ENCODE measurements at places on chromosomes 16 and 17. TPM values are rescaled to one million over a fixed set of nuclear protein-coding genes. Genes with fewer than 3 reads are reported as not detected.
A peak's percentile ranks its signal among the peaks of the same experiment; 100 is the strongest.

Gene TMEM88
- 26.3 TPM for total RNA-seq

GRCh38 chr16:68264128-68265077 is at the start of gene SLC7A6:
Gene SLC7A6, plus strand, starts transcription at chr16:68264526. Its CDS starts 10,201 bp downstream, at chr16:68274727.
- peak within 1 kb of the TSS; percentile 99 for H3K27ac ChIP-seq
- peak within 1 kb of the TSS; percentile 71 for H3K4me3 ChIP-seq
- DNase-seq = no peak
- no peaks in the 10 kb centered on the region for H3K27me3 ChIP-seq
- peaks cover 50% of the 10 kb centered on the region for H3K4me1 ChIP-seq
- H3K36me3 ChIP-seq = peaks cover 8% of the 10 kb centered on the region

GRCh38 chr16:79347277-79347676 is 253.3 kb downstream of the MAF start:
- H3K4me3 ChIP-seq = no peak overlapping the region
- DNase-seq = no peak
- H3K27me3 ChIP-seq = no peaks in the 10 kb centered on the region
- H3K27ac ChIP-seq = no peak overlapping the region
- H3K4me1 ChIP-seq = peaks cover under 1% of the 10 kb centered on the region

DNA sequence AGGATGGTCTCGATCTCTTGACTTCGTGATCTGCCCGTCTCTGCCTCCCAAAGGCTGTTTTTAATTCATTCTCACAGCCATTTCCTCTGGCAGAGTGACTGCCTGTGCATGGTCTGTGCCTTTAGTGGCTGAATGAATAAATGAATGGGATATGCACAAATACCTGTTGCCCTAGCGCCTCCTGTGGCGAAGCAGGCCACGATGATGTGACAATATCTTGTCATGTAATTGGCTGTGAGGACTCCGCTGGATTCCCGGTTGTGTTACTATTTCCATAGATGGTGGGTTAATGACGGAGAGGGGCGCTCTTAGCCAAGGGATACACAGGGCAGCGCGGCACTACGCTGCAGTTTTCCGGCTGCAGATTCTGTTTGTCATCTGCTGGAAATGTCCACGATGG is 26.8 kb upstream of the ENDOV start:
- peaks cover 92% of the 10 kb centered on the region for H3K36me3 ChIP-seq
- H3K27me3 ChIP-seq = no peaks in the 10 kb centered on the region
- no peak overlapping the region for H3K27ac ChIP-seq
- peaks cover 6% of the 10 kb centered on the region for H3K4me1 ChIP-seq
- no peak overlapping the region for H3K4me3 ChIP-seq

DNA sequence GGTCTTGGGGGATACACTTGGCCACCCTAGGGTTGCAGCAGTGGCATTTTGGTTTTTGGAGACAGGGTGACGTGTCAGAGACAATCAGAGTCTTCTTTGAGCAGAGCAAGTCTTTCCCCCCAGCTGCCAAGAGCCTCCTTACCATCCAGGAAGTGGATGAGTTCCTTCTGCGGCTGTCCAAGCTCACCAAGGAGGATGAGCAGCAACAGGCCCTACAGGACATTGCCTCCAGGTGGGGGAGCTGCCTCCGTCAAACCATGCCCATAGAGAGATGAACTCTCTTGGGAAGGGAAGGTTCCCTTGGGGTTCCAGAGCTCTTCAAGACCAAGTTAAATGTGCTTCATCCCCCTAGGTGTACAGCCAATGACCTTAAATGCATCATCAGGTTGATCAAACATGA is 11.3 kb downstream of the LIG3 start:
- H3K36me3 ChIP-seq = no peaks in the 10 kb centered on the region
- H3K4me1 ChIP-seq = peaks cover 1% of the 10 kb centered on the region
- H3K4me3 ChIP-seq = no peak overlapping the region

GRCh38 chr16:87344165-87344930 is 27.2 kb upstream of the C16orf95 start:
- peaks cover 58% of the 10 kb centered on the region for H3K36me3 ChIP-seq
- peaks cover 16% of the 10 kb centered on the region for H3K4me1 ChIP-seq
- H3K4me3 ChIP-seq = no peak overlapping the region
- no peaks in the 10 kb centered on the region for H3K27me3 ChIP-seq
- H3K27ac ChIP-seq = peak overlapping the region; percentile 67

DNA sequence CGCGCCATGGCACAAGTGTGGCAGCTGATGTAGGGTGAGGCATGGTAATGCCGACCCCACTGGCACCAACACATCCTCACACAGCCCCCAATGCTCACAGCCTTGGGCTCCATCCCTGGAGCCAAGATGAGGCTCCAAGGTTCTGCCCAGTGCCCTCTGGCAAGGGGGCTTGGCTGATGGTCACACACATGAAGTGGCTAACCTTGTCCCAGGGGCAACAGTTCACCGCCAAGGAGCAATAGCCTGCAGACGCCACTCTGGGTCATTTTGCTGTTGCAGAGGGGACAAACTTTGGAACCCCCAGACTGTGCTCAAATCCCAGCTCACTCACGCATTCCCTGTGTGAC is 26.8 kb downstream of the TNFRSF13B start:
- H3K27ac ChIP-seq = no peak overlapping the region
- no peak for DNase-seq
- no peak overlapping the region for H3K4me3 ChIP-seq
- H3K4me1 ChIP-seq = no peaks in the 10 kb centered on the region
- no peaks in the 10 kb centered on the region for H3K27me3 ChIP-seq
- H3K36me3 ChIP-seq = no peaks in the 10 kb centered on the region

- H3K4me3 ChIP-seq = no peak overlapping the region
- H3K27ac ChIP-seq = peak overlapping the region; percentile 39
- no peaks in the 10 kb centered on the region for H3K36me3 ChIP-seq
- no peaks in the 10 kb centered on the region for H3K27me3 ChIP-seq
These were observed 10.5 kb upstream of the CLEC18A start for GRCh38 chr16:69940676-69941075.

GRCh38 chr16:52586159-52586558 is 39.2 kb upstream of the TOX3 start:
- DNase-seq = no peak
- no peaks in the 10 kb centered on the region for H3K36me3 ChIP-seq
- no peak overlapping the region for H3K27ac ChIP-seq
- no peaks in the 10 kb centered on the region for H3K4me1 ChIP-seq
- no peak overlapping the region for H3K4me3 ChIP-seq

DNA sequence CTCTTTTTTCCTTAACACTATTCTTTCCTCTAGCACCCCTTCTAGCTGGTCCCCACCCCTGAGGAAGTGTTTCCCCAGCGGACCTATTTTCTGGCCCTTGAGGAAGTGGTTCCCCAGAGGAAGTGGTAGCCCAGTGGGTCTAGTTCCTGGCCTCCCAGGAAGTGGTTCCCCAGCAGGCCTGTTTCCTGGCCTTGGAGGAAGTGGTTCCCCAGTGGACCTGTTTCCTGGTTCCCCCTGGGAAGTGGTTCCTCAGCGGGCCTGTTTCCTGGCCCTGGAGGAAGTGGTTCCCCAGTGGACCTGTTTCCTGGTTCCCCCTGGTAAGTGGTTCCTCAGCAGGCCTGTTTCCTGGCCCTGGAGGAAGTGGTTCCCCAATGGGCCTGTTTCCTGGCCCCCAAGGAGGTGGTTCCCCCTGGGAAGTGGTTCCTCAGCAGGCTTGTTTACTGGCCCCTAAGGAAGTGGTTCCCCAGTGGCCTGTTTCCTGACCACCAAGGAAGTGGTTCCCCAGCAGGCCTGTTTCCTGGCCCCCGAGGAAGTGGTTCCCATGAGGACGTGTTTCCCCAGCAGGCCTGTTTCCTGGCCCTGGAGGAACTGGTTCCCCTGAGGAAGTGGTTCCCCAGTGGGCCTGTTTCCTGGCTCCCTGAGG is 58.3 kb downstream of the NTN1 start:
- H3K4me3 ChIP-seq = no peak overlapping the region
- no peaks in the 10 kb centered on the region for H3K27me3 ChIP-seq
- no peaks in the 10 kb centered on the region for H3K4me1 ChIP-seq
- no peak for DNase-seq

- H3K36me3 ChIP-seq = no peaks in the 10 kb centered on the region
- H3K27ac ChIP-seq = no peak overlapping the region
- DNase-seq = no peak
- peaks cover 44% of the 10 kb centered on the region for H3K4me1 ChIP-seq
These were observed 165.4 kb downstream of the COPRS start for GRCh38 chr17:31693433-31694220.

DNA sequence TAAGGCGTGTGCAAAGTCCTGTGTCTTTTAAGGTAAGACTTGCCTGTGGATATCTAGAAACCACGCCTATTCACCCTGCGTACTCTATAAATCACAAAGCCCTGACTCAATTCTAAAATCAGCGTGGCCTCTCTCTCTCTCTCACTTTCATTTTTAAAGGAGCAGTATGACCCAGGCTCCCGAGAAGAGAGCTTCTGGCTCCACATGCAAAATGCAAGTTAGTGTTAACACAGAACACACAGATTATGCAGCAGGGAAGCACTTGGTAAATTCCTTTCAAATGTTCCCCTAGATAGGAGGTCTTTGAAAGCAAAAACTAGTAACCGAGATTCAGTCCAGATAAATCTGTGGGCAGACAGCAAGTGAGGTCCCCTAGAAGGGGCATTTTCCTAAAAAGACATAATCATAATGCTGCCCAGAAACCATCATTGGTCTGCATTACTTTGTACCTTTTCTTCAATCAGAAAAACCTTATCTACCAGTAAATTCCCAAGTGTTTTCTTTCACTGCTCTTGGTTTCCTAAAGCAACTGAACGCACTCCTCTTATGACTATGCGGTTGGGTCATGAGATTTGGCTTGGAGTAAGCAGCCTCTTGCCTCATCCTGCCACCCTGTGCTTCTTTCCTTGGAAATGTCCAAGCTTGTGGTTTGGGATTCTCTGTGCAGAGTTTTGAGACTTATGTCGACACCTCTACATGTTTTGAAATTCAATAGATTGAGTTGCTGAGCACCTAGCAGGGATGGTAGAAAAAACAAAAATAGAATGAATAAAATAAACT is 31.7 kb upstream of the KCNJ2 start:
- peak; percentile 92 for DNase-seq
- peak overlapping the region; percentile 78 for H3K27ac ChIP-seq
- no peaks in the 10 kb centered on the region for H3K36me3 ChIP-seq
- H3K4me3 ChIP-seq = peak overlapping the region; percentile 29

- no peaks in the 10 kb centered on the region for H3K36me3 ChIP-seq
- peaks cover 15% of the 10 kb centered on the region for H3K4me1 ChIP-seq
- no peaks in the 10 kb centered on the region for H3K27me3 ChIP-seq
- H3K27ac ChIP-seq = peak overlapping the region; percentile 91
These were observed 488 bp downstream of the TFAP4 start for GRCh38 chr16:4272114-4272956.

Data from vagina (tissue), 2 donors.